ENCODE measurements at places on chromosomes 5 and 9.

GRCh38 chr9:30711591-30711990 lies 1672.9 kb upstream of the ACO1 start:
- DNase-seq = no peak

- DNase-seq = no peak
These were observed 145.8 kb downstream of the TMEM232 start for GRCh38 chr5:110580625-110581024.

DNA sequence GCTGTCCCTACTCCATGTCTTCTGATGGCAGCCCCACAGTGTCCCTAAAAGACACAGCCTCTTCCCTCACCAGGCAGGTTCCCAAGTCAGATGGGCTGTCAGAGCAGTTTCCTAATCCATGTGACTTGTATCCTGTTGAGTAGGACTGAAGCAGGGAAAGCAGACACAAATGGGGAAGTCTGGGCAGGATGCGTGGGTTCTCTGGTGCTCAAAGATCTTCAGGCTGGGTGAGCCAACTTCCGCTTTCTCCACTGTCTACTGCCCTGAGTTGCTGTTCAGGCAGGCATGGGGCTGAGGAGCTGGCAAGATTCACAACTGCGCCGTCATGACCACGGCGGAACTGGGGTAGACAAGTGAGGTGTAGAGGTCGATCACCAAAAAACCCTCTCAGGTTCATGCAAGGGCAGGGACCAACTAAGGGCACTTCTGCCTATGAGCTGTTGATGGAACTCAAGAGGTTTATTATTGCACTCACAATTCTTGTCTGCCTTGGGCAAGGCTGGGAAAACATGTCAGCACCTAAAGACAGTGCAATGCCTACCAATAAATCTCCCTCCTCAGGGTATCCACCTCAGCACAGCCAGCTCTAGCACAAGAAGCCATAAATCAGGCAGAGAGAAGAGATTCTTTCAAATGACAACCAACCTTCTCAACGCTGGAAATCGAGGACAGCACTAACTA lies 83.4 kb downstream of the RAPGEF1 start:
- DNase-seq = peak; percentile 57

DNA sequence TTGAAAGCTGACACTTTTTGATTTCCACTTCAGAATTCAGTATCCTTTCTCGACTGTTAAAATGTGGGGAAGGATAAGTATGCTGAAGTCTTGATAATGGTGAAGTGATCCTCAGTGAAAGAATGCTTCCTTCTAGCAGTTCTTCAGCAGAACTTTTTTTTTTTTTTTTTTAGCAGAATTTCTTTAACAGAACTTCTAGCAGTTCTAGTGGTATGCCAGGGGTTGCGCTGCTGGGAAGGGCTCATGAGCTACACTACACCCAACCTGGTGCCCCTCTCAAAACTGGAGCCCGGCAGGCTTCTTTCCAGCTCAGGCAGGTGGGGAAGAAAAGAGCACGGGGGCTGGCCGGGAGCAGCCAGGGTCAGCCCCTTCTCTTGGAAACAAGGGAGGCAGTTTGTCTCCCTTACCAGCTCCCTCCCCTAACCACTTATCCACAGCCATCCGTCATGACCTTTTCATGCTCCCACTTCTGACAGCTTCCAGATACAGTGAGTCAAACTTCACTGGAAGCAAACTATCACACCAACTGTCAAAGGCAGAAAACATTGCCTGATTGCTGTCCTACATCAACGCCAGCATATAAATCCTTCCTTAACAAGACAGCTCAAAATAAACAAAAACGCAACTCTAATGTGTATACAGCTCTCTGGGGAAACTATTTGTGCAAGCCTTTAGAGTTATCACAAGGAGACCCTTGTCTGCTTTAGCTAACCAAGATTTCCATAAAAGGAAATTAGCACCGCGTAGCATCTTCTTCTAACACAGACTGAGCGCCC lies 211.5 kb downstream of the GAPVD1 start:
- no peak for DNase-seq

DNA sequence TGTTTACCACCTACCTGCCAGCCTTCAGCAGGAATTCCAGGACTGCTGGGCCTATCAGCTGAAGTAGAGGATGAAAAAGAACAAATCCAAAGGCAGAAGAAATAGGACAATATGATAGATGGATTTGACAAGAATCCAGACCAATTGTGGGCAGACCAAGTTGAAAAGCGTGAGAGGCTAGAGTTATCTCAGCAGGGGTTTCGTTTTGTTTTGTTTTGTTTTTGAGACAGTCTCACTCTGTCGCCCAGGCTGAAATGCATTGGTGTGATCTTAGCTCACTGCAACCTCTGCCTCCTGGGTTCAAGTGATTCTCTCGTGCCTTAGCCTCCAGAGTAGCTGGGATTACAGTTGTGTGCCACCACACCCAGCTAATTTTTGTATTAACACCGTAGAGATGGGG lies 113.2 kb downstream of the PALM2AKAP2 start:
- no peak for DNase-seq

DNA sequence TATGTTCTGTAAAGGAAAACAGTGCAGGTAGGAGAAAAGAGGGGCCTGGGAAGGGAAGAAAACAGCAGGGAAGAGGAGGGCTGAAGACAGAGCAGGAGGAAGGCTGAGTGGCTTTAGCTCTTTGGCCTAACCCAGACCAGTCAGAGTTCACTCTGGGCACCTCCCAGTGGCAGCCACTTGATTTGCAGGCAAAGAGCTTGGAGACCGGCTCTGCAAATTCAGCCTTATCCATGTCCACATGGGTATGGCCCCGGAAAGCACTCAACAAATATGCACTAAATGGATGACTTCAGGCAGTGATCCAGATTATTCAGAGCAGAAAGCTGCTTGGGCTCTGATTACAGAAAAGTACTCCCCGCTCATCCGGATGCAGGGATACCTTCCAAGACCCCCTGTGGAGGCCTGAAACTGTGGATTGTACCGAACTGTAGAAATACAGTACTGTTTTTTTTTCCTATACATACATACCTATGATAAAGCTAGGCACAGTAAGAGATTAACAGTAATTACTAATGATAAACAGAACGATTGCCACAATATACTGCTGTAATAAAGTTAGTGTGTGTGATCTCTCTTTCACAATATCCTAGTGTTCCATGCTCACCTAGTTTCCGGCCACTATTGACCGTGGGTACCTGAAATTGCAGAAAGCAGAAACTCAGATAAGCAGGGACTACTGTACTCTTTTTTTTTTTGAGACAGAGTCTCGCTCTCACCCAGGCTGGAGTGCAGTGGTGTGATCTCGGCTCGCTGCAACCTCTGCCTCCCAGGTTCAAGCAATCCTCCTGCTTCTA lies 4.6 kb upstream of the RNU6ATAC start:
- no peak for DNase-seq

DNA sequence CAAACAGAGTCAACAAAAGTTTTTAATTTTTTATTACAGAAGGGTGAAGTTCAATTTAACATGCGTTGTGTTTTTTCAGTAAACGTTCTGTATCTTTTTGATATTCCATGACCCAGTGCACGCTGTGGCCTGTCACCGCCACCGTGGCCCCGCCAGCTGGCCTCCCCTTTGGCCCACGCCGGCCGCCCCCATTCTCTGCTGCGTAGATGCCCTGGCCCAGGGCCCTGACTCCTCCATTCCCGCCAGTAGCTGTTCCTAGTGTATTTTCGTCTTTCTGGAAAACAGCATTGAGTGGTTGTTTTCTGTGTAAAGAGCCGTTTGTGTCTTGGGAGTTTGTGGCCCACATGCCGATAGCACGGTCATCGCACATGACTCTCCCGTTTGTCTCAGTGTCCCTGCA lies 6.1 kb downstream of the RNU6ATAC start:
- DNase-seq = no peak

DNA sequence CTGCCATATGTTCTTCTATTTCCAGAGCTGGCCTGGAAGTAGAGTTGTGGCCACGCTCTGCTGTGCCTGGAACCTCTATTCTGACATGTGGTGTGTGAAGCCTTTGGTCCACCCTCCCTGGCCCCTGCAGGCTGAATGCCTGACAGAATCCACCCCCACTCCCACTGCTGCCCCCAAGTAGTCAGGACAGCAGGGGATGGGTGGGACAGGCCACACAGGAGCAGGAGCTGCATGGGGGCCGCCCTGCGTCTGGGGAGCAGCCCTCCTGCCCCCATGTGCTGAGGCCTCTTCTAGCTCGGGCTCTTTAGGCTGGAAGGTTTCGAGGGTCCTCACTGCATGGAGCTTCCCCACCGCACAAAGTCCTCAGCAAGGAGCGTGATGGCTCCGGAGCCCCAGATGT lies 32.6 kb upstream of the IRX4 start:
- no peak for DNase-seq

DNA sequence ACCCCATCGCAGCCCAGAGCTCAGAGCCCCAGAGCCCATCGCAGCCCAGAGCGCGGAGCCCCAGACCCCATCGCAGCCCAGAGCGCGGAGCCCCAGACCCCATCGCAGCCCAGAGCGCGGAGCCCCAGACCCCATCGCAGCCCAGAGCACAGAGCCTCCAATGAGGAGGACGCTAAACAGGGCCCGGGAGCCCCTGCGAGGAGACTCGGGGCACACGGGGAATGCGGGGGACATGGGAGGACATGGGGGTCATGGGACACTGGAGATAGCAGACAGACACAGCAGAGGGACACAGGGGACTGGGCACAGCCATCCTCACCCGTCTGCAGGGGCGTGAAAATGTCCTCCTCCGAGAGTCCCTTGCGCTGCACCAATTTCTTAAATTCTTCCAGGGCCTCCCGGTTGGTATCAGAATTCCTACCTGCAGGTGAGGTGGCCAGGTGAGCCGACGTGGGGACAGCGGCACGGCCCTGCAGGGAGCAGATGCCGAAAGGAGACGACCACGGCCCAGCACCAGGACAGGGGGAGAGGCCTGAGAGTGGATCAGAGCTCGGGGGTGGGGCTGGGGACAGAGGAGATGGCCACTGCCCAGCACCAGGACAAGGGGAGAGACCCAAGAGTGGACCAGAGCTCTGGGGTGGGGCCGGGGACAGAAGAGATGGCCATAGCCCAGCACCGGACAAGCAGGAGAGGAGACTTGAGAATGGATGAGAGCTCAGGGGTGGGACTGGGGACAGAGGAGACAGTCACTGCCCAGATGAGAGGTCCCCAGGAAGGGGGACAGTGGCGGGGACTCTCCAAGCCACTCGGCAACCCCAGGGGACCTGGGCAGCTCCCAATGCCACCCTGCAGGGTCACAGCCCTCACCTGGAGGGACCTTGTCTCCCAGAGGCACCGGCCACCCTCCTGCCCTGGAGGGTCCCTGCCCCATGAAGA lies 2.8 kb downstream of the OBP2B start:
- no peak for DNase-seq

DNA sequence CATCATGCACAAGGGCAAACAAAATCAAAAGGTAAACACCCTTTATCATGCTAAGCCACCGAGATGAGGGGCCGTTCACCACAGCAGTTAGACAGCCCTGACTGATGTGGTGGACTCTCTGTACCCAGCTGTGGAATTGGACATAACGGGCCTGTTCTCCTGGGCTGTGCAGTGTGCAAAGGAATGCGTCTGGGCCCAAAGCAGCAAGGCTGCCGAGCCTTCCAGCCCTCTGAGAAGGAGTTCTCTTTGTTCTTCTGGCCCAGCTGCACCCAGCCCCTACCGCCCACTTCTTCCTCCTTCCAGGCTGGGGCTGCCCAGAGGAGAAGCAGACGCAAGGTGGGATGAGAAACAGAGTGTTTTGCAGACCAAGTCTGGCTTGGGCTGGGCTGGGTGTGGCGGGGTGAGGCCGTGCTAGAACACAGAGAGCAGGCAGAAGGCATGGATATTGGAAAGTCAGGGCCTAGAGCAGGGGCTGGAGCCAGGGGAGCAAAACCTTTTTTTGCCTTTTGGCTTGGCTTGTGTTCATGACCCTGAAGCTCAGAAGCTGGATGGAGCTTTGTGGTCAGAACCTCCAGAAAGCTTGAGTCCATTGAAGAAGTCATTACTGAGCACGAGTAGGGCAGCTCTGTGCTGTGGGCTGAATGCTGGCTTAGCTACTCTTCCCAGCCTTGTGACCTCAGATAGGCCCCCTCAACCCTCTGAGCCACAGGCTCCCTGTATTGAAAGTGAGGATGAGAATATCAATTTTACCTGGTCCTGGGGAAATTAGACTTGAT lies 49.8 kb upstream of the SH3PXD2B start:
- DNase-seq = no peak

GRCh38 chr9:89753472-89754055 lies 148.8 kb downstream of the GADD45G start:
- no peak for DNase-seq

- no peak for DNase-seq
These were observed 145.4 kb upstream of the EGFLAM start for GRCh38 chr5:38112938-38113337.

DNA sequence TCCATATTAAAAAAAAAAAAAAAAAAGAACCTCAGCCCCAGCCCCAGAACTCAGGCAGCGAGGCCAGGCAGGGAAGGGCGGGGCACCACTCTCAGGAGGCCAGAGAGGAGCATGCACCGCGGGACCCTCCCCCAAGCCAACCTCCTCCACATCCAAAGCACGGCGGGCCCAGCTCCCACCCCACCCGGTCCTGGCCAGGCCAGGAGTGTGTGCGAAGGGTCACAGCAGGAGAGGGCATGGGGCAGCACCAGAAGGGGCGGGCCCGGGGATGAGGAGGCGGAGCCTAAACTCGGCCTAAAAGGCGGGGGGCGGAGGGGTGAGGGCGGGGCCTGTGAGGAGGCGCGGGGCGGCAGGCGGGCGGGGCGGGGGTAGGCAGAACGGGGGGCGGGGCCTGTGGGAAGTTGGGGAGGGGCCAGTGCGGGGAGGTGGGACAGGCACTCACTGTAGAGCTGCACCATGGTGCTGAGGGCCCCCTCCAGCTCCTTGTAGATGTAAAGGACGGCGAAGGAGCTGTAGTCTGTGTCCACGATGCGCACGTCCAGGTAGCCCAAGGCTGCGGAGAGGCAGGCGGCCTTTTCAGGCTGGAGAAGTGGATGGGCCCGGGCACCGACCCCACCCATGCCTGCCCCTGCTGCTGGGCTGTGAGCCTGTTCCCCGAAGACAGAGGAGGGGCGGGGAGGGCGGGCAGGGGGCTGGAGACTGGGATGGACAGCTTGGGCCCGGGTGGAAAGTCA lies 1.2 kb downstream of the LCN15 start:
- DNase-seq = no peak

Data from activated T-helper 1 cell treated with anti-CD3 and anti-CD28 coated beads, Interleukin-2, amount 50 U/mL, for 16 hours (primary cell).